ENCODE measurements at places on chromosomes 1 and 21. TPM values are rescaled to one million over a fixed set of nuclear protein-coding genes. Genes with fewer than 3 reads are reported as not detected.
A peak's percentile ranks its signal among the peaks of the same experiment; 100 is the strongest.

DNA sequence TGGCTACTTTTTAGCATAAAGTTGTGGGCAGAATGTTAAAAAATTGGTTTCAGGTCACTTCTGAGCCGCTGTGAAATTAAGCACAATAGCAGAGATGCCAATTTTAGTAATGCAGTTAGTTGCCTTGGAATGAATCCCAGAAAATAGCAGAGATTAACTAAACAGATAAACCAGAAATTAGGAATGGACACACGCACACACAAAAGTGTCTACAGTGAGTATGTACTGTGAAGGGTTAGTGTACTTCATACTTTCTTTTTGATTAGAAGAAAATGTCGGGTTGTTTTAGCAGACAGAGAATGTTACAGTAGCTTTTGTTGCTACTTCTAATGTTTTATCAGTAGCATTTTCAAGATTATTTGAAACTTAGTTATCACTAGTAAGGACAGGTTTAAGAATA lies 106.7 kb downstream of the LEPR start:
- no peak overlapping the region for H3K27ac ChIP-seq
- no peaks in the 10 kb centered on the region for H3K4me1 ChIP-seq
- peaks cover 8% of the 10 kb centered on the region for H3K27me3 ChIP-seq

DNA sequence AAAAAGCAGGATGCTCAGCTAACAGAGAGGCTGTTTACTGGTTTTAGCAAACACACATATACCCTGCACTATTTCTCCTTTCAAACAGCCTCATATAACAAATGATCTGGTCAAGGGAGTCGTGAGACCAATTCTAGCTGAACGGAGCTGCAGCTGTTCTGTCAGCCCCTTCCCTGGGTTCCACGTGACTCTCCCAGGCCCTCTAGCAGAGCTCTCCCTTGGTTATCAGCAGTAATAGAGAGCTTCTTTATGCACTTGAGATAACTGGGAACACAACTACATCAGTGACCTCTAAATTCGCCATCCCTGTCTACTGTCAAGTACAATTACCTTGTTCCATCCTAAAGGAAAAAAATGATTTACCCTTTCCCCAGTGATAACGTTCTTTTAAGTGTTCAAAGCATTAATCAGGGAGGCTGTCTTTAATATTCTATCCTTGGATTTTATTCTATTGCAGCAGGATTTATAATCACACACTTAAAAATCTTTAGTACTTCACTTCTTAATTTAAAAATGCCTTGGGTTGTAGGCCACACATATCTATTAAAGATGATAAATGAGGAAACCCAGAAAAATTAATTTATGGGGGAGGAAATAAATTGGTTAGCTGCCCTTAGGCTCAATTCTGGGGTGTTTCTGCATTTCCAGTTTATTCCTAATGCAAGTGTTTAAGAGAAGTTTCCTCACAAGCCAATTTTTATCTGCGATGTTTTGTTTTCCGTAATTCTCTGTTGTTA lies 28.2 kb downstream of the PTGER3 start:
- no peak overlapping the region for H3K4me3 ChIP-seq
- H3K27me3 ChIP-seq = no peaks in the 10 kb centered on the region
- H3K4me1 ChIP-seq = no peaks in the 10 kb centered on the region
- no peak overlapping the region for H3K27ac ChIP-seq
- no peak for DNase-seq

- DNase-seq = no peak
- H3K27ac ChIP-seq = no peak overlapping the region
- no peak overlapping the region for H3K4me3 ChIP-seq
- no peaks in the 10 kb centered on the region for H3K4me1 ChIP-seq
Measured at GRCh38 chr21:44575307-44576024, 1.9 kb downstream of the KRTAP10-4 start.

GRCh38 chr1:162919034-162919433 lies 58.1 kb upstream of the CCDC190 start:
- H3K4me3 ChIP-seq = no peak overlapping the region
- H3K27me3 ChIP-seq = no peaks in the 10 kb centered on the region
- H3K4me1 ChIP-seq = no peaks in the 10 kb centered on the region
- H3K27ac ChIP-seq = no peak overlapping the region

DNA sequence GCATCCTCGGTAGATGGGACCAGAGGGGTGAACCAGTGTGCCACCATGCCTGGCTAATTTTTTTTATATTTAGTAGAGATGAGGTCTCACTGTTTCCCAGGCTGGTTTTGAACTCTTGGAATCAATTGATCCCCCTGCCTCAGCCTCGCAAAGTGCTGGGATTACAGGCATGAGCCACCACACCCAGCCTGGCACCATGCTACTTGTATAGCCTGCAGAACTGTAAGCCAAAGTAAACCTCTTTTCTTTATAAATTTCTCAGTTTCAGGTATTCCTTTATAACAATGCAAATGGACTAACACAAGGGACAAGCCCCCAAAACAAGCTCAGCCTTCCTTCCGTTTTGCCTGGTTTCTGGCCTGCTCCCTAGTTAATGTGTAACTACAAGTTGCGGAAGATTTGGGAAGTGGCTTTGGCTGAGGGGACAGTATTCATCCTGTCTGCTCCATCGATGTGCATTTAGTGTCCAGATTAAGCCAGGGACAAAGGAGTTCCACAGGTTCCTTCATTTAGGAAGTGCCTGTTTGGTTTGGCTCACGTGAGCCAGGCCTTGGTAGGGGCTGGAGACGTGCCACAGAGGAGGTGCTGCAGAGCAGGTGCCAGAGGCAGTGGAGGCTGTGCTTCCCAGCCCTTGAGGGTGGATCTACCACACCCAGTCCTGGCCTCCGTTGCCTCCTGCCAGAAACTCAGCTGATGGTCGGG lies 4.4 kb downstream of the AVPR1B start:
- no peaks in the 10 kb centered on the region for H3K36me3 ChIP-seq
- no peak overlapping the region for H3K27ac ChIP-seq
- peaks cover under 1% of the 10 kb centered on the region for H3K27me3 ChIP-seq
- no peaks in the 10 kb centered on the region for H3K4me1 ChIP-seq

- DNase-seq = no peak
- H3K27me3 ChIP-seq = no peaks in the 10 kb centered on the region
- peaks cover 12% of the 10 kb centered on the region for H3K36me3 ChIP-seq
Measured at GRCh38 chr1:19309123-19309813, 2.7 kb downstream of the AKR7A2 start.

DNA sequence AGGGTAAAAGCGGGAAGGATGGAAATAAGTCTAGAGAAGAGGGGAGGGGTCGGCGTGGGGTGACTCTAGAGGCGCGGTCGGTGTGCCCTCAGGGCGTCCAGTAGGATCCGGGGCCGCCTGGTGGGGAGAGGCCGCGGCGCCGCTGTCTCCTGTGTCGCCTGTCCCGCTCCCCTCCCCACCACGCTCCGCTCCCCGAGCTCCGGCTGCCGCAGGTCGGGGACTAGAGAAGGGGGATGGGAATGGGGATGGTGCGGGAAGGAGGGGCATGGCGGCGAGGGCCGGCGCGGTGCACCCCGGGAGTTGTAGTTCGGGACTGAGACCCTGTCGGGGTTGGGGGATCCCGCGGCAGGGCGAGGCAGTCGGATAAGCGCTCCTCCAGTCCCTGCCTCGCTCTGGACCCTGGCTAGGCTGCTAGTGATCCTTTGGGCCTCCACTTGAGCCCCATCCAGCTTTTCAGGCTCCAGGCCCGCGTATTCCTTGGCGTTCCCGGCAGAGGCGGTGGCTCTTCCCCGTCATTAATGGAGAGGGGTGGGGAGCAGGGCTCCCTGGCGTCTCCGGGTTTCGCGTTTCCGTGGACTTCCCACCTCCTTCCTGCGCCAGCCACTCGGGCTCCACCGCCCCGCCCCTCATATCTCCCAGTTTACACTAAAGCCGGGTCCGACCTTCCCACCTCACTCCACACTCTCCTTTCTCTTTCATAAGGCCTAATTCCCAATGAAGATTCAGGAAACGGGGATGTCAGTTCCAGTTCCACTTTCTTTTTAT lies at the start of gene ENTREP3:
TSS of gene ENTREP3 (minus strand) at position 241 of the 765 bp plus-strand sequence. CDS start 606 bp downstream, outside the sequence.
- DNase-seq = peak; percentile 69
- peaks cover 23% of the 10 kb centered on the region for H3K4me1 ChIP-seq
- H3K36me3 ChIP-seq = peaks cover 27% of the 10 kb centered on the region
- H3K4me3 ChIP-seq = peak within 1 kb of the TSS; percentile 67
- peak within 1 kb of the TSS; percentile 52 for H3K27ac ChIP-seq
- no peaks in the 10 kb centered on the region for H3K27me3 ChIP-seq

DNA sequence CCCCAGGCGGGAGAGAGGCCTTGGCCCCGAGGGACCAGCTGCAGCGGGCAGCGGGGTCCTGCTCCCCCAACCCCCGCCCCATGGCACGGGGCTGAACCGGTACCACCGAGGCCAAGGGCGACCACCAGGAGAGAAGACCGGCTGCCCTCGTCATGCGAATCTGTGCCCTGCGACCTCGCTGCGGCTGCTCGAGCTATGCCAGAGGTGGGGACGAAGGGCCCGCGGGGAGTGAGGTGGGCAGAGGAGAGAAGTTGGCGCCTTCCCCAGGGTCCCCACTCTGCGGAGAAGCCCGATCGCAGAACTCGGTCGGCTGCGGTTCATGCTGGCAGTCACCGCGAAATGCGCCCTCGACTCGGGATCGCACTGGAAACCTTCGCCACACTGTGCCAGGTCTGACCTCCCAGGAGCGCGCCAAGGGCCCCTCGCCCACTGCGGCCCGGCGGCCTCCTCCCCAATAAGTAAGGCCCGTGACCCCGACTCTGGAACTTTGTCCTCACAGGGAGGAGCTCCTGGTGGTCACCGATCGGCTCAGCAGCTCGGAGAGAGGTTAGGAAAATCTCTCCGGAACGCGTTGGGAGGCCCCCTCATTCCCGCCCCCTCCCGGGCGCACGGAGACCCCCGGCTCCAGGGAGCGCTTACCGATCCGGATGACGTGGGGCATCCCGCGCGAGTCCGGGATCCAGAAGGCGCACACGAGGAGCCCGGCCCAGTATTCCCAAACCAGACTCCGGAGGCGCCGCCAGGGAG lies 787 bp downstream of the GRIK3 start:
- DNase-seq = no peak
- no peak overlapping the region for H3K4me3 ChIP-seq
- H3K36me3 ChIP-seq = no peaks in the 10 kb centered on the region
- no peaks in the 10 kb centered on the region for H3K4me1 ChIP-seq
- no peak overlapping the region for H3K27ac ChIP-seq
- no peaks in the 10 kb centered on the region for H3K27me3 ChIP-seq

DNA sequence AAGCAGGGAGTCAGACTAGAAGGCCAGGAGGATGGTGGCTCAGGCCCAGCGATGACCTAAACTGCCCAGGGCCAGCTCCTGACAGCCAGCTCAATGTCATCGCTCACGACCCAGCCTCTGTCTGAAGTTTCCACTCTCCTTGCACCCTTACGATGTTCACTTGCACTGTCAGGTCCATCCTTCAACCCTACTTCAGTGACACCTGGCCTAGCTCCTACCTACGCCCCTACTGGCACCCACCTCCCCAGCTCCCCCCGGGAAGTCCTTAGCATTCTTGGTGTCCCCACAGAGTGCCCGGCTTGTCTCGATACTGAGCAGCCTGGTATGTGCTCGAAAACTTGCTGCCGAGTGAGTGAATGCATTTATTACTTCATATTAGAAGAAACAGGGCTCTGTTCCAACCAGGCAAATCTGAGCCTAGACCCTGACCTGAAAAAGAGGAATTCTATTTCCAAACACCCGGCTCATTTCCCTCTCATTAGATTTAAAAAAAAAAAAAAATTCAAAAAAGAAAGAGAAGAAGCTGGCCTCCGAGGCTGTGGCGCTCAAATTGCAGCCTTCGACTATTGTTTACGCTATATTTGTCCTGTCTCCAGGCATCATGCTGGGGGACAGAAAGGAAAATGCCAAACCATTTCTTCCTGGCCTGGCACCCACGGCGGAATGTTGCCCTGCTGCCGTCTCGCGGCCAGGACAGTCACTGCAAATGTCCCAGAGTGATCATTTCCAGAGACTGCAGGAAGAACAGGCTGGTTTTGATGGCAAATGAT lies 29.8 kb upstream of the LRRC38 start:
- H3K4me1 ChIP-seq = no peaks in the 10 kb centered on the region
- no peak for DNase-seq
- no peaks in the 10 kb centered on the region for H3K36me3 ChIP-seq
- no peak overlapping the region for H3K27ac ChIP-seq

GRCh38 chr1:193123751-193124150 lies 1.9 kb downstream of the CDC73 start:
- DNase-seq = no peak
- no peak overlapping the region for H3K4me3 ChIP-seq
- H3K36me3 ChIP-seq = no peaks in the 10 kb centered on the region

DNA sequence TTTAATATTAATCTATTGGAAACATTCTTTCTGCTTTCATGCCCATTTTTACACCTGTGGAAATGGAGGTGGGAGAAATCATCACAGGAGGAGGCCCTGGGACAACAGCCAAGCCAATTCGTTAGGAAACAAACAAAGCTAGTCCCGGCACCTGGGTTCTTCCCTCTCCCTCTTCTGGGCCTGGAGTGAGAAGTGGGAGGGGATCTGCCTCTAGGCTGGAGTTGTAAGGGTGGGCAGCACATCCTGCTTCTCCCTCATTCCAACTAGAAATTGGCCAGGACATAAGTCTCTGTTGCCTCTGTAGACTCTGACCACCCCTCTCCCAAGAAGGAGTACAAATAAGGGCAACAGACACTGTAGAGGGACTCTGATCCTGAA lies 20.2 kb upstream of the ERO1B start:
- no peaks in the 10 kb centered on the region for H3K4me1 ChIP-seq
- no peaks in the 10 kb centered on the region for H3K27me3 ChIP-seq
- H3K4me3 ChIP-seq = no peak overlapping the region

- no peak overlapping the region for H3K27ac ChIP-seq
- H3K4me1 ChIP-seq = no peaks in the 10 kb centered on the region
- H3K4me3 ChIP-seq = no peak overlapping the region
Measured at GRCh38 chr1:104121271-104121670, 371.6 kb downstream of the AMY1C start.

GRCh38 chr1:111281411-111281810 lies 9.2 kb upstream of the CHIA start:
- H3K36me3 ChIP-seq = no peaks in the 10 kb centered on the region
- H3K27me3 ChIP-seq = no peaks in the 10 kb centered on the region
- DNase-seq = no peak
- H3K4me3 ChIP-seq = no peak overlapping the region
- no peak overlapping the region for H3K27ac ChIP-seq
- H3K4me1 ChIP-seq = no peaks in the 10 kb centered on the region

DNA sequence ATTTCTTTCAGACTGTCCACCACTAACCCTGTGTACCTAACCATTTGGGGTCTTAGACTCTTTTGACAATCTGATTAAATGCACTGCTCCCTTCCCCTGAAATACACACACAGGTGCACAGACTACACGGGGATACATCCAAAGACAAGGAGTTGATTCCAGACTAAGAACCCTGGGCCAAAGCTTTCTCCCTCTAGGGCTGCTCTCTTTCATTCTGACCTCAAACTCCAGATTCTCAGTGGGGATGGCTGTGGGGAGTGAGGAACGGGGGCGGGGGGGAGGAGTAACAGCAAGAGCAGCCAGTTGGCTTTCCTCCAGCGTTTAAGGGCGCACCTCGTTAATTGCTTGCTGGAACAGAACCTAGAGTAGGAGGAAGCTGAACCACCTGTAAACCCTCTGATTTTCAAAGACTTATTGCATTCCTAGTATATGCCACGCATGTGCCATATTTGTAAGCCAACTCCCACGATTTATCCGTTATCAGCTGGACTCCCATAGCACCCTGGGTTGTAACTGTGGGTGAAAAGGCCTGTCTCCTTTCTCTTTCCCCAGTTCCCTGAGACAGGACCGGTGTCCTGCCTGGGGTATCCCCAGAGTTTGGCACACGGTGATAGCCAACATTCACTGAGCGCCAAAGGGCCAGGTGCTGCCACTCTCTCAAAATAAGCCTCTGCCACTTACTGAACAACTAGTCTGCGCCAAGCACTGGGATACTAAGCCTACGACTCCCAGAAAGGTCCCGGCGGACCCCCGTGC lies 920 bp downstream of the MTHFR start:
- H3K36me3 ChIP-seq = peaks cover 16% of the 10 kb centered on the region
- peak overlapping the region; percentile 73 for H3K27ac ChIP-seq
- no peaks in the 10 kb centered on the region for H3K27me3 ChIP-seq

ZNF670 gene
- total RNA-seq = 2.9 TPM

SPATA17 gene
- not detected for total RNA-seq

RTCA gene
- total RNA-seq = 41.4 TPM

ZBTB8B gene
- total RNA-seq = not detected

Measured in CD4-positive, alpha-beta memory T cell (primary cell).